ENCODE measurements at places on chromosomes 3 and 15. TPM values are rescaled to one million over a fixed set of nuclear protein-coding genes. Genes with fewer than 3 reads are reported as not detected.

The GABRB3 gene
- 0.58 TPM for total RNA-seq

The UQCC5 gene
- 1.4 TPM for total RNA-seq

The CCR8 gene
- total RNA-seq = not detected

The DUOXA2 gene
- not detected for total RNA-seq

The NLGN1 gene
- total RNA-seq = 1.4 TPM

The ATP11B gene
- 30.0 TPM for total RNA-seq

The SLC15A2 gene
- 0.40 TPM for total RNA-seq

The C3orf85 gene
- not detected for total RNA-seq

The GOLGA8H gene
- total RNA-seq = 0.51 TPM

Measured in epithelial cell of proximal tubule (primary cell).